Activated T-cell treated with anti-CD3 and anti-CD28 coated beads, Interleukin-2, amount 50 U/mL, for 24 hours (primary cell): ENCODE measurements at places on chromosomes 16 and 17.

DNA sequence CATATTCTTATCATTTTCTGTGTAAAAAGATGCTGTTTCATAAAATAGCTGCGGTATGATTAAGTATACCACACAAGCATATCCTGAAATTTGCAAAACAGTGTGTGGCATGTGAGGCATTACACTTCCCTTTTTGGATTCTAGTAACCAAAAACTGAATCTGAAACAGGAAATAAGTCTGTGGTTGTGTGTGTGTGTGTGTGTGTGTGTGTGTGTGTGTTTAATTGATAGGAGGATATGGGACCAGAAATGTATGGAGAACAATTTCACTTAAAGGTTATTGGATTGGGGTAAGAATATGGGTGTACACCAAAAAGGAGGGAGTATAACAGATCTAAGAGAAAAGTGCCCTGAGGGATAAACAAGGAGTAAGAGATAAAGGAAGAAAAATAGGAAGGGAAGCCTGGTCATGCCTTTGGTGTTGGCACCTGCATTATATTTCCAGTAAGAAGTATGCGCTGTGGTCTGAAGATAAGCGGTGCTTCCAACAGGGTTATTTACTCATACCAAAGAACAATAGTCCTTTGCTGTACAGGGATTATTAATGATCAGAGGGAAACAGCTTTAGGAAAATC is 4.0 kb downstream of the LYRM1 start:
- no peak for DNase-seq

- no peak for DNase-seq
Measured at GRCh38 chr17:40958086-40958953, 8.4 kb downstream of the KRT39 start.

- no peak for DNase-seq
Measured at GRCh38 chr17:78197147-78197832, 10.1 kb downstream of the AFMID start.

GRCh38 chr17:5220074-5220473 is 14.6 kb downstream of the SCIMP start:
- no peak for DNase-seq

GRCh38 chr17:2656283-2656682 is 55.3 kb downstream of the CLUH start:
- DNase-seq: no peak
